ENCODE measurements at places on chromosomes 7 and 10. TPM values are rescaled to one million over a fixed set of nuclear protein-coding genes. Genes with fewer than 3 reads are reported as not detected.

The AKR1C1 gene
- polyA plus RNA-seq: 12.0 TPM

The ALOX5 gene
- polyA plus RNA-seq: 17.6 TPM

The PRPS1L1 gene
- polyA plus RNA-seq: not detected

The OR9A2 gene
- polyA plus RNA-seq: not detected

The SUN1 gene
- 128 TPM for polyA plus RNA-seq

The SEMA4G gene
- polyA plus RNA-seq: 121 TPM

The SPDYE2 gene
- 3.2 TPM for polyA plus RNA-seq

The OR6B1 gene
- polyA plus RNA-seq: not detected

The NEURL1 gene
- polyA plus RNA-seq: 34.9 TPM

The AOAH gene
- 17.8 TPM for polyA plus RNA-seq

The GNG11 gene
- 16.4 TPM for polyA plus RNA-seq

The CAV1 gene
- polyA plus RNA-seq: 100 TPM

The NMT2 gene
- 15.5 TPM for polyA plus RNA-seq

The CRHR2 gene
- polyA plus RNA-seq: 0.31 TPM

The VGF gene
- 0.51 TPM for polyA plus RNA-seq

The TRIM74 gene
- polyA plus RNA-seq: 0.88 TPM

The PDZD7 gene
- 95.8 TPM for polyA plus RNA-seq

The FXYD4 gene
- polyA plus RNA-seq: not detected

DNA sequence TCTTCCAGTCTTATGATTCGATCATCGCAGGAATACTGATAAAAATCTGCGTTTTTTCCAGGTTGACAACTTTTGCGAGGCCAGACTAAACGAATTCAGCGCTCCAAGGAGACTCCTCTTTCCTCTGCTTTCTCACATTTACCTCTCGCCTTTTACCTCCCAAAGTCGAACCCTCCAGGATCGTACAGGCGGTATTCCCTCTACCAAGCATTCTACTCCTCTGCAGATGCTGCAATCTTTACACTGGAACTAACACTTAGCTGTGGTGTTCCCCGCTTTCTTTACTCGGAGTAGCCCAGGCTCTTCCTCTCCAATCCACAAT is 449 bp downstream of the NUDT5 start:
- DNase-seq: no peak

DNA sequence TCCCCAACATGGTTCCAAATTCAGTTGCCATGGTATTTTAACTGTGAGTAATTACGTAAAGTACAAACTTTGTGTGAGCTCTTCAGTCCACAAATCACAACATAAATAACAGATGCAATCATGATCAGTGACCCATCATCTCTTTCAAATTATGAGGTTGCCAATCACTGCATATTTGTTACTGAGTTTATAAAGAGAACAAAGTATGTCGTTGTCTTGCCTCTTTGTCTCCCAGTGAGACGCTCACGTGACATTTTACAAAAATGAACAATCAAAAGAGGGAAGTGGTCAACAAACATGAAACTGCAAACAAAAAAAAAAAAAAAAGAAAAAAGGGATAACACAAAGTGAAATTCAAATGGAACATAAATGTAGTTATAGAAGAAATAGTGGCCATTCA is 122.7 kb upstream of the PDSS1 start:
- no peak for DNase-seq

GRCh38 chr10:126315494-126316177 is 72.6 kb downstream of the ADAM12 start:
- no peak for DNase-seq

DNA sequence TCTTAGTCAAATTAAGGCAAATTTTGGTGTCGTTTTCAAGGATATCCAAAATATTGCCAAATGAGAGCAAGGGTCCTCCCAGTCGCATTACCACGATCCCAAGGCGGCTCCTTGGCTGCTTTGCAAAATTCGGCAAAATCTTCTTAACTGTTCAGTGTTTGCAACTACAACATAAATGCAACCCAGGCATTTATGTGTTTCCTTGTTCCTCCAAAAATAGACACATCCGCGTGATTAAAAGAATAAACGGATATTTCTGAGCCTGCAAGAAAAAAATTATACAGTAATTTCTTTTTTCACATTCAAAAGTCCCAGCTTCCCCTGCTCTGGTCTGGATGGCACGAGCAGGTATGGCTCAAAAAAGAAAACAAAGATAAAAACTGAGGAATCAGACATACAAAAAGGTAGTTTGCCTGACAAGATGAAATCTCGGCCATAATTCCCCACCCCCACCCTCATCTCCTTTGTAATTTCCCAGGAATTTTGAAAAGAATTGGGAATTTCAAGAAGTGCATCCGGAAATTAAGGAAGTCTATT is 6.0 kb downstream of the SKIDA1 start:
- DNase-seq: no peak

GRCh38 chr10:62095181-62096122 is 173.2 kb downstream of the RTKN2 start:
- no peak for DNase-seq

DNA sequence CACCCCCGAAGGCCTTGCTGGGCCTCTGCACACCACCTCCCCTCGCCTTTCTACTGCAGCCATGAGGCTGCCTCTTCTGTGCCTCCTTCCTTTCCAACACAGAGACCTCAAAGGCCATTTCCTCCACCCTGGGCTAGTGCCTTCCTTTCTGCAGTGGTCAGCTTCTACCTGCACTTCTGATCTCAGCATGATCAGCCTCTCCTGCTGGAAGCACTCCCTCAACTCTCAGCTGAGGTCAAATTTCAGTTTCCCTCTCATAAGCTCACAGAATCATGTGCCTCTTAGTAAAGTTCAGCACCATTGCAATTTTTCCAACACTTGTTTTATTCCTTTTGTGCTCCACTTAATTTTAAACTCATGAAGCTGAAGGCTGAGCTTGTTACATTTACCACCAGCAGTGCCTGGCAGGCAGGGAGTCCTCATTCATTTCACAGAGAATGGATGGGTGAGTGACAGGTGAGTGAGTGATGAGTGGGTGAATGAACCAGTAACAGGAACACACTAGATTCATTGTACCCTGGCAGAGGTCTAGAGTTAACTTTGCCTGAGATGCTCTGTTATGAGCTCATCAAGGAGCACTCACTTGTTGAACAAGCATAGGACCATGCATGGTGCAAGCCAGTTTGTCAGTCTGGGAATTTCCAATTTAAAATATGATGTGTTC is 124.0 kb upstream of the PRSS58 start:
- peak; percentile 42 for DNase-seq

DNA sequence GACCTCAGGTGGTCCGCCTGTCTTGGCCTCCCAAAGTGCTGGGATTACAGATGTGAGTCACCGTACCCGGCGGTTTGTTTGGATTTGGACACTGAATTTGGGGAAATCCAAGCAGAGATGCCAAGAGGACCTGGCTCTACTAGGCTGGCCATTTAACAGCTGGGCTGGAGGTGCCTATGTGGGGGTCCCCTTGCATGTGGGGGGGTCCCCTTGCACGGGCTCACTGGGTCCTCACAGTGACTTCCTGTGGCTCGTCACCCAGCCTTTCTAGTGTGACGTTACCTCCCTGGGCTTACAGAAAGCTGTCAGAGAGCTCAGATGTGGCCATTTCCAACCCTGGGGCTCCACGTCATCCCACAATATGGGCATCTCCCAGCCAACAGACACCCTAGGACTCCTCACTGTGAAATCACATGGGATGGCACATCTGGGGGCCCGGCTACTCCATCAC is 49.3 kb upstream of the GNA12 start:
- DNase-seq: no peak

GRCh38 chr7:124399941-124400340 is 365.7 kb downstream of the GPR37 start:
- no peak for DNase-seq

- no peak for DNase-seq
Observed at GRCh38 chr7:7014827-7015595, 167.3 kb upstream of the C1GALT1 start.

DNA sequence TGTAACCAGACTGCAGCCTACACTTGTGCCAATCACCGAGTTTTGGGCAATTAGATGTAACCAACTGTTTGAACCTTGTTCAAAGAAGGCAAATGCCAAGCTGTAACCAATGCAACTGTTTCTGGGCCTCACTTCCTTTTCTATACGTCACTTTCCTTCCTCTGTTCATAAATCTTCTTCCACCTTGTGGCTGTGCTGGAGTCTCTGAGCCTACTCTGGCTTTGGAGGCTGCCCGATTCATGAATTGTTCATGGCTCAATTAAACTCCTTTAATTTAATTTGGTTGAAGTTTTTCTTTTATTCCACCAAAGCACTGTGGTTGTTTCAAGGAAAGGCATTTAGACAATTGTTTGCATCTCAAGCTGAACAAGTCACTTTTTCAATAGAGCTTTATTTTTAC is 43.5 kb upstream of the UCN3 start:
- DNase-seq: no peak

- DNase-seq: no peak
Observed at GRCh38 chr7:133958822-133959221, 168.3 kb upstream of the LRGUK start.

DNA sequence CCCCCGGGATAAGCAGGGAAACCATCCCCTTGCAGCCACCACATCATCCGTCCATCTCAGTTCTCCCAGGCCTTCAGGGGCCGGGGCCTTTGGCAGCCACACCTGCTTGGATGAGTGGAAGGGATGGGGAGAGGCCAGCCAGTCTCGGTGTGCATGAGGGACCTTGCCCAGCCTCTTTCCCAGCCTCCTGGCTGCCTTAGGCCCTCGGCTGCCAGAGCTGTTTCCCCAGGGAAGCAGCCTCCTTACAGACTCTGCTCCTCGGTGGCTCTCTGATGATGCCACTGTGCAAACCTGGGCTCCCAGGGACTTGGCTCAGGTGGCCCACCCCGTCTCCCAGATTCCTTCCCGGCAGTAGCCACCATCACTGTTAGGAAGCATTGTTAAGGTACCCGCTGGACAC is 14.7 kb downstream of the FGF8 start:
- DNase-seq: no peak

DNA sequence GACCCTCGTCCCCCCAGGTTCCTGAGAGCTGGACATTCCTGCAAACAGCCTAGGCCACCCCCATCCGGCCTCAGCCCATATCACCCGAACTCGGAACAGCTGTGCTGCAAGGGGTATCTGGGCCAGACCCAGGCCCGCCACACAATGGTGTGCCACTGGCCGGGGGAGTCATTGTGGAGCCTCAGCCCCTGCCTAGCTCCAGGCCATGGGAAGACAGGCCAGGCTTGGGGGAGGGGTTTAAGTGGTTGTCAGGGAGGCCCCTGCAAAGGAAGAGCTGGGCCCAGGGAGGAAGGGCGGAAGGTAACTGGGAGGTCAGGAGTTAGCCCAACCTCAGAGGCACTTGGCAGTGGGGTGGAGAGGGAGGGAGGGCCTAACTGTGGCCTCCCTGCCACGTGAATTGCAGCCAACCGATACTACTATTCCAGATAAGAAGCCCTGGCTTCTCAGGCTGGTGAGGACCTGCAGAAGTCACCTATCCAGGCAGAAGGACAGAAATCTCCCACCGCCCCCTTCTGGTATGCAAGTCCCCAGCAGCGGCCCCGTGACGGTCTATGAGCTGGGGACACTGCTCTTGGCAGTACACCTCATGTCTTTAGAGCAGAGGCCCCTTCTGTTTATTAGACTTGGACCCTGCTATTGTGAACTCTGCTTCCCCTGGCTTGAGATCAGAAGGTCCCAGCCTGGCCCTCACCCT is 26.8 kb downstream of the VSIR start:
- peak; percentile 94 for DNase-seq

GRCh38 chr10:104309980-104310978 is 28.0 kb downstream of the ITPRIP start:
- DNase-seq: no peak

DNA sequence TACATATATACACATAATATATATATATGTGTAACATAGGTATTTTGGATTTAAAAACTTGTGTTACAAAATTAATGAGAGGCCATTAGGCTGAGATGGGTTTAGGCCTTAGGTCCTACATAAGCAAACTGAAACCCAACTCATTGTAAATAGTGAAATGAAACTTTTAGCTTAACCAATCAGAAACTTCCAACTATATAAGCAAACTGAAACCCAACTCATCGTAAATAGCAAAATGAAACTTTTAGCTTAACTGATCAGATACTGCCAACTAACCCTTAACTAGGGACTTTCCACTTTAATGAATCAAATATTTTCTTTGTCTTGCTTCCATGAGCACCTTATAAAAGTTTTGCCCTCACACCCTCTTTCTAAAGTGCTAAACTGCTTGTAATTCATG is 17.3 kb upstream of the SAMD9L start:
- DNase-seq: no peak

GRCh38 chr7:44212018-44212417 is 11.2 kb downstream of the YKT6 start:
- no peak for DNase-seq

GRCh38 chr7:117669818-117670217 is 190.0 kb downstream of the CFTR start:
- DNase-seq: no peak

GRCh38 chr7:98251231-98251600 is 816 bp downstream of the TECPR1 start:
- DNase-seq: no peak

DNA sequence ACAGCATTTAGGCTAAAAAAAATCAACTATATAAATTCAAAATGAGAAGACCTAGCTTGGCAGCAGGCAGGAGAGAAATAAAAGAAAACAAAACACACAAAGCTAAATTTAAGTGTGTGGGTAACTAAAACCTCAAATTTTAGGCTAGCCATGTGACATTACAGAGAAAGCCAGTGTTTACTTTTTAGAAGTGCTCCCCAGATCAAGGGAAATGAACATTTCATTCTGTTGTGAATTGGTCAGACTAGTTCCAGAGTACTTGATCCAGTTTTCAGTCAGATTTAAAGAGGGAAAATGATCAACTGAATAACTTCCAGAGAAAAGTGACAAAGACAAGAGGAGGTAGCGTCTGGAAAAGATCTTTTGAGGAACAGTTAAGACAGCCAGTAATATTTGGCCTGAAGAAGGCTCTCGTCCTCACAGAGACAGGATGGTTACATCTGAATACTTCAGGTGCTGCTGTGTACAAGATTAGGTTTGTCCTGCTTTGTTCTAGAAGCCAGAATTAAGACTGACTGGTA is 563.4 kb downstream of the KCNMA1 start:
- DNase-seq: no peak

DNA sequence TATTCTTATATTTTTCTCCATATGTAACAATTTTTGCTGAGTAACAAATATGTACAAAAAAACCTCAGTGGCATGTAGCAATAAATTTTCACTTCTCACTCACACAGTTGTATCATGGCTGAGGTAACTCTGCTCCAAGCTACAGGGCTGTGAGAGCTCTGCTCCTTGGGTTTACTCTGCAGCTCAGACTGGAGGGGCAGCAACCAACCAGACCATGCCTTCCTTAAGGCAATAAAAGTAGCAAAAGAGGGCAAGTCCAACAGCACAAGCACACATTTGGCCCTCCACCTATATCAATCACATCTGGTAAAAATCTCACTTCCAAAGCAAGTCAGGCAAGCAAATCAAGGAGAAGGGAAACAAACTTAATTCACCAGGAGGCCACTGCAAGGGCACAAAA is 102.9 kb downstream of the CRPPA start:
- no peak for DNase-seq

DNA sequence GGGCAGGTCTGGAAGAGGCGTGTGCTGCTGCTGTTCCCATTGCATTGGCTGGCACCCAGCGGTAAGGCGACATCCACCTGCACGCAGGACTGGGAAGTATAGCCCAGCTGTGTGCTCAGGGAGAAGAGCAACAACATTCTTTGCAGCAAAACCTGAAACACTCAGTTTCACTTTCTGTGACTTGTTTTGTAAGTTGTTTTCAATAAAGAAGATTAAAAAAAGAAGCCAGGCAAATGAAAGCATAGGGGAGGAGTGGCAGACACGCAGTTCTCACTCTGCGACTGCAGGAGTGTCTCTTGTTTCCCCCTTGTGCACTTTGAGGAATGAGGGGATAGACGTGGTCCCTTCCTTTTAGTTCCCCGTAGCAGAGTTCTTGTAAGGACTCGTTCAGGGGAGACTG is 5.8 kb downstream of the FBH1 start:
- no peak for DNase-seq
